ENCODE measurements at places on chromosomes 7 and 10.
A peak's percentile ranks its signal among the peaks of the same experiment; 100 is the strongest.

DNA sequence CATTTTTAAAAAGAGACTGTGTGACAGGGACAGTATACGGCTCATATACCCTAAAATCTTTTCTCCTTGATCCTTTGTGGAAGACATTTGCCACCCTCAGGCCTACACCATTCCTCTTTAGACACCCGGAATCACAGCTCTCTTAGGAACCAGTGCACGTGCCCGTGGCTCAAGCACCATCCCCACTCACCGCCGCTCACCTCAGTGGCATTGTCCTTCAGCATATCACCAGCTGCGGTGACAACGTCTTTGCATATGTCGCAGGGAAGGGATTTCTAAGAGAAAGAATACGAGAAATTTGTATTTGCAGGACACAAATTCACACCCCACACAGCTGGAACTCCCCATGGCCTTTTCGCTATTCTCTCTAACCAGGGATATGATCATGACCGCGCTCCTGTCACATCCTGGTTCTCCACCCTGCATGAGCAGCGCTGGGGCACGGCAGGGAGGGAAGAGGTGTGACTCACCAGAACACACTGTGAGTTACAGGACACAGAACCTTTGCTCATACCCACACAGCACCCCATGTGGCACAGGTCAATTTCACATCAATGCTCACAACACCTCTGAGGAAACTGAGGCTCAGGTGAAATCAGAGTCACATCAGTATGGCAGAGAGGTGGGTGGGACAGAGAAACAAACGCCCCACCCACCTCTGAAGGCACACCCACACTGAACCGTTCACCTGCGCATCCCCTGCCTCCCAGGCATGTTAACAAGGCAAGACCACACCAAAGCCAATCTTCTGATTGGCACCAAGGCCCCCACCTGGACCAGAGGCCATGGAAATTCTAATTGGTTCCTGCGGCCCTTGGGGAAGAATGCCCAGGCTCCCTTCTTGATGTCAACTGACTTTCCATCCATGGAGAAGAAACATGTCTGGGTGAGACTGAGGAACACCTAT, 19.2 kb downstream of the PSAP start:
- DNase-seq, result no peak

DNA sequence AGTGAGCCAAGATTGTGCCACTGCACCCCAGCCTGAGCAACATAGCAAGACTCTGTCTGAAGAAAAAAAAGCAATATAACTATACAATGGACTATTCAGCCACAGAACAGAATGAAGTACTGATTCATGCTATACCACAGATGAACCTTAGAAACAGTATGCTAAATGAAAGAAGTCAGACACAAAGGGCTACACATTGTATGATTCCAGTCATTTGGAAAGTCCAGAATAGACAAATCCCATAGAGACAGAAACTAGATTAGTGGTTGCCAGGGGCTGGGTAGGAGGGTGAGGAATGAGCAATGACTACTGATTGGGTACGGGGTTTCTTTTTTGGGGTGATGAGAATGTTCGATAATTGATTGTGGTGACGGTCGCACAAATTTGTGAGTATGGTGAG, 9.6 kb upstream of the CFAP70 start:
- peak; percentile 70 for DNase-seq

DNA sequence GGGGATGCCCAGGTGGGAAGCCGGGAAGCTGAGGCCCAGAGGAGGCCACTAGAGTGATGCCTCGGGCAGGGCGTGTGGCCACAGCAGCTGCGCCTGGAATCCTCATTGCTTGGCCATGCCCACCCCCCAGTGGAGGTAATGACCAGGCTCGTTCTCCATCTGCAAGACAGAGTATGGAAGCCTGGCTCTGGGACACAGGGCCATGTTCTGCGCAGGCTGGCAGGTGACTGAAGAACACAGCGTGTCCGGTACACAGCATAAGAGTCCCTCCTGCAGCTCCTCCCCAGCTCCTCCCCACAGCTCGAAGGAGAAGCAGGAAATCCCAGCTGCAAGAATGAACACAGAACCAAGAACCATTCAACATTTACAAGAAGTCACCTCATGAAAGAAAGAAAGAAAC, 64.8 kb downstream of the SMURF1 start:
- DNase-seq, result no peak

DNA sequence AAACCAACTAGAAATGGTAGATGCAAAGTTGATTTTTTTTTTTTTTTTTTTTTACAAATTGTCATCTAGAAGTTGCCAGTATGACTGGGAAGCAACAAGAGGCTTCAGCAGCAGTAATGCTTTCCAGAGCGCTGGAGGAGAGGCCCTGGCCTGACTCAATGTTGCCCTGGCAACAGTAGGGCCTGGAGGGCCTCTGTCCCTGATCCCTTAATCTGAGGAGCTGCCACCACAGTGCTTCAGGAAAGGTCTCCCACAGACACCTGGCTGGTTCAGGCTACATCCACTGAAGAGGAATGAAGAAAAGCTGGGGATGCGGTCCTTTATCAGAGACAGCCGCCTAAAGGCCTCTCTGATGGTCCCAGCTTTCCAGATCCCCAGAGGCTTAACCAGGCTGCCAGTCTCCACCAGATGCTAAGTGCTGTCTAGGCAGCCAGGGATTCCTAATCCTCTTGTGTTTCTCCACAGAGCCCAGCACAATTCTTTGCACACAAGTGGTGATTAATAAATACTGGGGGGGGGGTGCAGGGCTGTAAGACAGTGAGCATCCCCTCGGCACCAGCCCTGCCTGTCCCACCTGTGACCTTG, 33.7 kb downstream of the ZNF777 start:
- DNase-seq, result no peak

GRCh38 chr7:143280566-143280965, 4.2 kb upstream of the TMEM139 start:
- no peak for DNase-seq

- DNase-seq, result no peak
These were observed 8.8 kb downstream of the LYZL1 start for GRCh38 chr10:29297678-29298077.

DNA sequence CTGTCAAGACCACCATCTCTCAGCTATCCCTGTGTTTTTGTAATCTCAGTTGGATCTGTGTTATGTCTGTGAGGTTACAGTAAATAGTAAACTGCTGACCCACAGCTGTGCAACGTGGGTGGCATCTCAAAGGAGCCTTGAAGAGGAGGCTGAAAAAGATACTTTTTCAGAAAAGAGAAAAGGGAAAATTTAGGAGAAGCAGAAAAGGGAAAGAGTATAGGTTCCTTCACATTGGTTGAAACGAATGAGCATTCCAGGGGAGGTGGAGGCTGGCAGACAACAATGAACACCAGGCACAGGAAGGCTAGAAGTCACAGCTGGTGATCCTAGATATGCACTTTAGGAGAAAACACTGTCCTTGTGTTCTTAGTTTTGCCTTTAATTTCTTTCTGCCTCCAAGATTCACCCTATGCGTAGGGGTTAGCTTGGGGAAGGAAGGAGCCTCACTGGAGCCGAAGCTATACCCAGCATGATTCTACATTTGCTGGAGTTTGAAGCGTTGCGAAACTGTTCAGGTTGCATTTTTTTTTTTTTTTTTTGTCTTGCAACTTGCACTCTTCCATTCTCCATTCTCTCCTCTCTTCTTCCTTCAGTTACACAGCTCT, 18.3 kb downstream of the CPED1 start:
- DNase-seq, result no peak

DNA sequence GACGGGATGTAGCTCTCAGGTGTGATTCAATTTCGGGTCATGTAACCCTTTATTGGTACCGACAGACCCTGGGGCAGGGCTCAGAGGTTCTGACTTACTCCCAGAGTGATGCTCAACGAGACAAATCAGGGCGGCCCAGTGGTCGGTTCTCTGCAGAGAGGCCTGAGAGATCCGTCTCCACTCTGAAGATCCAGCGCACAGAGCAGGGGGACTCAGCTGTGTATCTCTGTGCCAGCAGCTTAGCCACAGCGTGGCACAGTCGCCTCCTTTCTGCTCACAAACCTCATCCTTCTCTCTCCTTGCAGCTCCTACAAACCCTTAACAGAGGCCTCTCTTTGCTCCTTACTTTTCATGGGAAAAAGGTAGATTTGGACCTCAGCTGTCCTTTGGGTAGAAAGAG, 197.5 kb upstream of the PRSS58 start:
- no peak for DNase-seq

Measured in hippocampal formation (tissue), 2 donors.